ENCODE measurements at places on chromosomes 7 and 10.

DNA sequence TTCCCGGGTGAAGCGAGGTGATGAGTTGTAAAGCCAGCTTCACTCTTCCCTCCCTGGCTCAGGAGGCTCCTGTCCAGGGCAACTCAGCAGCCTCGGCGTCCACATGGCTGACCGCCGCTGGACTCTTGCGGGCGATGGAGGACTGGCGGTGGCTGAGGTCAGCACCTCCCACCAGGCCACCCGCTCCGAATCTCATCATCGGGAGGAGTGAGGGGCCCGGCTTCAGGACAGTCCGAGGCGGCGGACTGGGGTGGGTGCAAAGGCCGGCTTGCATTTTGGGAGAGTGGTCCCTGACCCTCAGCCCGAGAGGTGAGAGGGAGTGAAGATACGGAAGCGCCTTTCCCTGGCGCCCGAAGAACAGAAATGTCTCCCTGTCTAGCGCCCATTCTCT is 759 bp downstream of the DNAJB12 start:
- no peak for DNase-seq

- DNase-seq, result no peak
Measured at GRCh38 chr7:38507384-38507783, 123.8 kb downstream of the AMPH start.

DNA sequence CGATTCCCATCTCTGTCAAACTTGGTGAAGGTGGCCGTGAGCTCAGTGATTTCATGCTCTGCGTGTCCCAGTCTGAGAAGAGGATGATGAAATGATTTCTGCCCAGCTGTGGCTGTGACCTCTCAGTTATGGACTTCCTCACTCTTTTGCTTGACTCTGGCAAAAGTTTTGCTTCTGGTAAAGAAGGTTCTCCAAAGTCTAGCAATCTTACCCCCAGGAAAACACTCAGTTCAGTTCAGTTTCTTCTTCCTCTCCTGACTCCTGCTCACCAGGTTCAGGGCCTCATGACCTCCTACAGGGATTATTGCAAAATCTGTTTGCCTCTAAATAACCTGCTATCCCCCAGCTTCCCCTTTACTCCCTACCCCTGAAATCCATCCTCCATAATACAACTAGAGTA is 4.9 kb upstream of the BLOC1S2 start:
- no peak for DNase-seq

GRCh38 chr7:131076711-131077181 is 250.9 kb upstream of the MKLN1 start:
- DNase-seq, result no peak

Measured in cortex of kidney (tissue), 1 donor.